ENCODE measurements at places on chromosomes 1 and 21.

DNA sequence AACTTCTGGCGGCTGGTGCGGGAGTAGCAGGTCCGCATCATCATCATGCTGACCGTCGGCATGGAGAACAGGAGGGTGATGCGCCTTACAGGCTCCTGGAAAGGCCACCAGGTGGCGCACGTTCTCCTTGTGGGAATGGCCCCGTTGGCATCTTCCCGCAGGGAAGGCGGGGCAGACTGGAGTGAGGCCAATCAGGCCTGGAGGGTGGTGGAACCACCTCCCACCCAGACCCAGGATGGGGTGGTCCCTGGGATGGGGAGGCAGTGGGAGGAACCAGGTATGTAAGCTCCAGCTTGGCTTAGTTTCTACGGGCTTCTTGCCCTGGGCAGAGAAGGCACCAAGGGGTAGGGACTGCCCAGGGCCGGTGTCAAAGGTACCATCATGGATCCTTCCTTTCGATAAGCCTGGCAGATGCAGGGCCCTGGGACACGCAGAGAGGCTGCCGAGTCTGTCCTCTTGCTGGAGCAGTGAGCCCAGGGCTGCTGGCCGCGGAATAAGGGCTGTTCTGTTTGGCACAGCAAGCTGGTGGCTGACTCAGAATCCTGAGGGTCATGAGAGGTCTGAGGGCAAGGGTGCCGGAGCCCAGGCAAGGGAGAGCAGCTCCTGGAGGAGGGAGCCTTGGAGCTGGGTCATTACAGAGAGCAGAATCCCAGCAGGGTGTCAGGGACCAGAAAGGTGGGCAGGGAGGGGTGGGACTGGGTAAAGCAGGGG is 8.7 kb upstream of the LGR6 start:
- peak; percentile 35 for DNase-seq

GRCh38 chr21:42397746-42398394 is 2.0 kb upstream of the TMPRSS3 start:
- DNase-seq = no peak

DNA sequence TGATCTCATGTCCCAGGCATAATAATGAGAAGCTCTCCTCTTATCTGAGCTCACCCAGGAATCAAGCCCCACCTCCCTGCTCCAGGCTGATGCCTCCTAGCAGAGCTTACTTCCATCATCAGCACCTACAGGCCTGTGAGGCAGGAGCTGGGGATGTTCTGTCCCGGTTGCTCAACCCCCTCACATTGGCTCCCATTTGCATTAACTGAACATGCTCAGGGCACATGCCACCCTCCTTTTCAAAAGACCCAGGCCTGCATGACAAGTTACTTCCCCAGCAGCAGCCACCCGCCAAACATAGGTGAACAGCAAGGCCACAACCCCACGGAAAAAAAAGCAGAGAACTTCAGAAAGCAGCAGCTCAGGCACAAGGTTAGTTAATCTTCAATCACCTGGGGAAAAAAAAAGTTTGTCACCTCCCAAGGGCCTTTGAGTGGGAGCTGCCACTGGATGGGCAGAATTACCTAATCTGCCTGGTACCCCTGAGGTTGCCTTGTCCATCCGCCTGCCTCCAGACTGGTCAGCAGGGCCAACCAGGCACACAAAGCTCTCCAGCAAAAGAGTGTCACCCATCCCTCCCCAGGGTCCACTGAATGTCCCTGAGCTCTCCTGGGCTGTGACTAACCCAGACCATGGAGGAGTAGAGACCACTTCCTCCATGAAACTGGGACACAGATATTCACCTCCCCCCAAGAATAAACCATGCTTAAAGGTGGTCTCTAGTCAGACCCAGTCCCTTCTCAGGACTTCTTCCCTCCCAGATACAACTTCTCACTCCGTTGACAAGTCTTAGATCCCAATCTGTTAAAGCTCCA is 4.4 kb downstream of the KCNN3 start:
- no peak for DNase-seq

DNA sequence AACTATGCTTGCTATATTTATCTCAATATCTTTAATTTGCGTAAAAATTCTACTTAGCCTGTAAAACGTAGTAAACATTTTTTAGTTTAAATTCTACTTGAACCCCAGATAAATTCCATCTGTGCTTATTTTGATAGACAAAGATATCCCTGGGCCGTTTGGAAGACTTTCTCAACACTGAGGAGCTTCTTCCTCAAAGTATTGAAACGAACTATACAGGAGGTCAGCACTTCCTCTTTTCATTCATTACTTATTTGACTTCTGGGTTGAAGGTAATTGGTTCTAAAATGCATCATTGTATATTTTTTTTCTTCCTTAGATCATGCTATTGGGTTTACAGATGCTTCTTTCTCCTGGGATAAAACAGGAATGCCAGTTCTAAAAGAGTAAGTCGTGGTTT is 74.7 kb downstream of the HSPA13 start:
- DNase-seq = no peak

- no peak for DNase-seq
Measured at GRCh38 chr1:43376723-43377235, 9.0 kb upstream of the ELOVL1 start.

GRCh38 chr1:31647106-31647505 is 2.4 kb upstream of the PEF1 start:
- no peak for DNase-seq

DNA sequence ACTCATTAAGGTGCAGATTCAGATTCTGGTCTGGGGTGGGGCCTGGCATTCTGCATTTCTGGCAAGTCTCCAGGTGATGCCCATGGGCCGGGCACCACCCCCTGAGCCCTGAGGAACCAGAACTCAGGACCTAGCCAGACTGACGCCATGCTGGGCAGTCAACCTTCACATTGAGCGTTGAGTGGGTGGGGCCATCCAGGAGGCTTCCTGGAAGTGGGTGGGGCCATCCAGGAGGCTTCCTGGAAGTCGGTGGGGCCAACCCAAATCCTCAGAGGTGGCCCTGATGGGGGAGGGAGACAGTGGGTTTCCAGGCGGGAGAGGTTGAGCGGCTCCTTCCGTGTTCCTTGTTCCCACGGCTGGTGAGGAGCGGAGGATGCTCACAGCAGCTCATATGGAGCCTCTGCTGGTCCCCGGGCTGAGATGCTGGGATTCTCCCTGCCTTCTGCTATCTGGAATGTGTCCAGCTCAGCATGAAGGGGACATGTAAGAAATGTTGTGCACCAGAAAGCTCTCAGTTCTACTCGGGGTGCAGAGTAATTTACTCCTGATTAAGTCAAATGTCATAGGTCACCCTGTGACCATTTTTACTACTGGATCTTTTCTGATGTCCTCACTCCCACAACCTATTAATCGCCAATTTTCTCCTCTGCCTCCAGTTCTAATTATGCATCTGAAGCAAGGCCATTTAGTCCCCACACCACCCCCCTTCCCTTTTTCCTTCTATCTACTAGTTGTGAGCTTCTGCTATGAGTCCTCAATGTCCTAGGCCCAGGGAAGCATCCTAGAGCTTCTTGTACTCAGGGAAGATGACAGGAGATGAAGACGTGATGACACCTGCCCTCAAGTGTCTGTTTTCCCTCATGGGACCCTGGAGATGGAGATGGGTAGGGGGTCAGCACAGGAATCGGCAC is 435.4 kb downstream of the PTPRU start:
- no peak for DNase-seq

- DNase-seq = no peak
Measured at GRCh38 chr1:13769212-13769611, 69.2 kb downstream of the PRDM2 start.

GRCh38 chr1:76092812-76093211 is 18.3 kb downstream of the ST6GALNAC3 start:
- DNase-seq = no peak

GRCh38 chr1:67724928-67725560 is 40.0 kb downstream of the GADD45A start:
- DNase-seq = no peak

DNA sequence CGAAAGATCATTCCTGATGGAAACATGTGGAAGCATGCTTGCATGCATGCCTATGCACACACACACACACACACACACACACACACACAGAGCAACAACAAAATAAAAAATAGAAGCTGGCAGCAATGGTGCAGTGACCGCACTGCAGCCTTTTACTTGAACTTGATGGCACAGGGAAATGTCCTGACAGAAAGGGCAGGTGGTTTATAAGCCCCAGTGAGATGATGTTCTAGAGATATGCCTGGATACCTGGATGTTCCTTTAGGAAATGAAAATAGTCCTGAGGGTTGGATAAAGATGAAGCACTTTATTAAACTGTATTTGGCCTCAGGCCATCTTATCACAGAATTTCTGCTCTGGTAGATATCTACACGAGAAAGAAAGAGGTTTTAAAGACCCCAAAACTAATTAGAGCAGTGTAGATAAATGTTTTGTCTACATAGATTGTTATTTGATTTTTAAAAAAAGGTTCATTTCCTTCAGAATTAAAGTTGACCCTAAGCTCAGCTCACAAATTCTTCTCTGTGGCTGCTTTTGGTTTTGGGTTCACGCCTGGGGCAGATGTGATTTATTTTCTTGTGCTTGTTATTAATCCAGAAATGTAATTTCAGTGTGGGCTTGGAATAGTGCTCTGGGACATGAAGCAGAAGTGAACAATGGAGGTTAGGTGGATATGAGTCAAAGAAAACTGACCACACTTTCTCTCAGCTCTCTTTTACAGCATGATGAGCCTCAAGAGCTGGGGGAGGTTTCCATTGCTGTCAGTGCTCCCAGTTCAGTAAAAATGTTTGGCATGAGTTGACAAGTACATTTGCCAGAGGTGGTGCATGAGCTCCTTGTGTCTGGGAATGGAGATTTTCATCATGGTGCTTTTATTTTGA is 22.9 kb downstream of the ADAM30 start:
- DNase-seq = no peak

GRCh38 chr21:38818325-38818723 is 12.6 kb downstream of the ETS2 start:
- DNase-seq = no peak

- no peak for DNase-seq
Measured at GRCh38 chr21:31158789-31159581, 120.7 kb upstream of the KRTAP19-8 start.

- no peak for DNase-seq
Measured at GRCh38 chr21:41664881-41665765, 101.7 kb downstream of the RIPK4 start.

DNA sequence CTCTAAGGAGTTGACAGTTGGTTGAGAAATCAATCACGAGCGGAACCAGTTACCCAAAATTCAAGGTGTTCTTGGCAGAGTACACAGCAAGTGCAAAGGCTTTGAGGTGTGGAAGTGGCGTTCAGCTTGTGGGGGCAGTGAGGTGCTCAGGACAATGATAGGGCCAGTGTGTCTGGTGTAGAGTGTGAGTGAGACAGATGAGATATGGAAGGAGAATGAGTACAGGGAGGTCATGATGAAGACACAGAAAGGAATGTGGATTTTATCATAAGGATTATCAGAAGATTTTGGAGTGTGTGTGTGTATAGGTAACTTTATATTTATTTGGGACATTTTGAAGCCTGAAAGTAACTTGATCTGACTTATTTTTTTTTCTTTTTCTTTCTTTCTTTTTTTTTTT is 40.9 kb downstream of the IFI44 start:
- no peak for DNase-seq

DNA sequence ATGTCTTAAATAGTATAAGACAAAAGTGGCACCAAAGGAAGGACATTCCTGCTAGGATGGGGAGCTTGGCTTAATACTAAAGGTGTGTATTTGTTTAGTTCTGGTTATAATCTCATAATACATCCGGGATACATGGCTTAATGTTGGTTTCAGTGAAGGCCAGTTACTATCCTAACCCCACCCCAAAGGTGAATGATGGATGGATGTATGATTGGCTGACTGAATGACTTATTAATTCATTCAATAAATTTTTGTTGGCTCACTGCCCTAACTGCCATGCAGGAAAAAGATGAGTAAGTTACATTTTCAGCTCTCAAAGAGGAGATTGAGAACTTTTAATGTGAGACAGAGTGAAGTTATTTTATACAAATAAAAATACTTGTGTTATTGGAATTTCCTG is 52.2 kb downstream of the PHACTR4 start:
- DNase-seq = no peak

- DNase-seq = no peak
Measured at GRCh38 chr21:35521293-35521692, 472.2 kb upstream of the RUNX1 start.

DNA sequence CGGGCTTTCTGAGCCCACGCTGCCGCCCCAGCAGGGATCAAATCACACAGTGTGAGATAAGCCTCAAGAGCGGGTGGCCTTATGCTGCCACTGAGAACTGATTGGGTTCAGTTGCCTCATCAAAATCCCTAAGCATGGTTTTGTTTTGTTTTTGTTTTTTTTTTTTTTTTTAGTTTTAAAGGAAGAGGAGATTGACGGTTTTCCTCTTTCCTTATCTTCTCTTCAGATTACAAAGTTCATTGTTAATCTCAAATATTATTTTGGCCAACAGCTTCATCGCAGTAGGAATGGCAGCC is 651 bp downstream of the COA6 start:
- DNase-seq = no peak

GRCh38 chr1:37752583-37753471 is 12.1 kb downstream of the EPHA10 start:
- no peak for DNase-seq

GRCh38 chr1:36166938-36167905 is 11.3 kb downstream of the MAP7D1 start:
- DNase-seq = no peak

DNA sequence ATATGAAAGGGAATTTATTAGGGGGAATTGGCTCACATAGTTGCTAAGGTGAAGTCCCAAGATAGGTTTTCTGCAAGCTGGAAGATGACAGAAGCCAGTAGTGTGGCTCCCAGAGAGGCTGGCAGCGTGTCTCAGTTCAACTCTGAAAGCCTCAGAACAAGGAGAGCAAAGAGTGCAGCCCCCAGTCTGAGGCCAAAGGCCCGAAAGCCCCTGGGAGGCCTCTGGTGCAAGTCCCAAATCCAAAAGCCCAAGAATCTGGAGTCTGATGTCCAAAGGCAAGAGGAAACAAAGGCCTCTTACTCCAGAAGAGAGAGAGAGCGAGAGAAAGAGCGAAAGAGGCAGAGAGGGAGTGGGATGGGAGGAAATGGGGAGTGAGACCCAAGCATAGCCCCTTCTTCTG is 18.3 kb downstream of the KCNA2 start:
- DNase-seq = no peak

GRCh38 chr1:21338573-21339355 is 48.5 kb upstream of the ECE1 start:
- DNase-seq = no peak

DNA sequence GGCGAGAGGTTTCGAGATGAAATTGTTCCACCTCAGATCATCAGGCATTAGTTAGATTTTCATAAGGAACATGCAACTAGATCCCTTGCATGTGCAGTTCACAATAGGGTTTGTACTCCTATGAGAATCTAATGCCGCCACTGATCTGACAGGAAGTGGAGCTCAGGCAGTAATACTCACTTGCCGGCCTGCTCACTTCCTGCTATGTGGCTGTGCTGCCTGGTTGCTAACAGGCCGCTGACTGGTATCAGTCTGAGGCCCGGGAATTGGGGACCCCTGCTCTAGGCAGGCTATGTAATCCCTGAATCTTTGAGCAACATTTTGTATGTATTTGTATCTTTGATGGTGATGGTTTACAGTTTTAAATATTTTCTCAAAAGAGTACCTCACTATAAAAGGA is 32.5 kb downstream of the XKR8 start:
- DNase-seq = peak; percentile 6

All from NK-92 treated with Interleukin-12 subunit alpha and Interleukin-12 subunit beta, amount 100 ng/mL, for 24 hours (cell line).